T-cell (primary cell): ENCODE measurements at places on chromosomes 7 and 10.

DNA sequence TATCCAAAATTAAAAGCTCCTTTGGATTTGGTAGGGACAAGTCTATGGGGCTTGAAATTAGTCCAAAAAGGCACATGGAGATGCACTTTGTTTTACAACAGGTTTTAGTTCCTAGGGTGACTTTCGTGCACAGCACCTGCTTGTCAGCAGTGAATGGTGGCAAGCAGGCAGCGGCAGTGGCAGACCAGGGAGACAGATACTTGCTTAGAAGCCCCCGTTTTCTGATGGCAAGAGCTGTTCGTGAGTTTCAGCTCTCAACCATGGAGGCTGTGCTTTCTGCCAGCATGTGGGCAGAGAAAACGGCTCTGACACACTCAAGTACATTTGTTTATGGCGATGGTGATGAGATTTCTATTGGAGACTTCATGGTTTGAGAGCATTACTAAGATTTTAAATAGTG is 61.7 kb upstream of the SHH start:
- no peak for DNase-seq

- no peak for DNase-seq
Observed at GRCh38 chr7:13875496-13876074, 113.9 kb downstream of the ETV1 start.

- DNase-seq, result no peak
Observed at GRCh38 chr10:14782691-14783363, 8.1 kb upstream of the FAM107B start.

GRCh38 chr7:115338016-115338415 is 416.1 kb downstream of the MDFIC start:
- DNase-seq, result no peak

DNA sequence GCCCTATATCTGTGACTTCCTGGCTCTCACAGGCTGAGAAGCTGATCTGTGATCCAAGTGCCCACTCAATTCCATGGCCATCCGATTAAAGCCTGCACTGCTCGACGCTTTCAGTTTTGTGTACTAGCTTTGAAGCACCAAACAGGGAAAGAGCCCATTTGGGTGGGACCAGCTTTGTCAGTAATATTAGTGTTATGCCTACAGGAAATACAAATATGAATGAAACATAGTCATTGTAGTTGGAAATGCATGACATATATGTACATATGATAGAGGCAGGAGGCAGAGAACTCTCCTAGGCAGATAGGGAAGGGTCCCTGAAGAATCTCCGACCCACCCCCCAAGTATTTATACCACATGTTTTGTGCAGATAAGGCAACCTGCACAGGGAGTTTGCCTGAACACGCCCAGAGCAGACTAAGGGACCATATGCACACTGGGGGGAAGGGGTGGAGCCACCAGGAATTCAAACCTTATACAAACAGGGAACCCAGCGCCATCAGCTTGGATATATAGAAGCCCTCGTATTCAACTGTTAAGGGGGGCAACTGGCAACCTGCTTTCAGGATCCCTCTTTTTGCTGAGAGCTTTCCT is 653.2 kb downstream of the PARD3 start:
- no peak for DNase-seq

- no peak for DNase-seq
Observed at GRCh38 chr10:104066945-104067344, 18.7 kb downstream of the COL17A1 start.

DNA sequence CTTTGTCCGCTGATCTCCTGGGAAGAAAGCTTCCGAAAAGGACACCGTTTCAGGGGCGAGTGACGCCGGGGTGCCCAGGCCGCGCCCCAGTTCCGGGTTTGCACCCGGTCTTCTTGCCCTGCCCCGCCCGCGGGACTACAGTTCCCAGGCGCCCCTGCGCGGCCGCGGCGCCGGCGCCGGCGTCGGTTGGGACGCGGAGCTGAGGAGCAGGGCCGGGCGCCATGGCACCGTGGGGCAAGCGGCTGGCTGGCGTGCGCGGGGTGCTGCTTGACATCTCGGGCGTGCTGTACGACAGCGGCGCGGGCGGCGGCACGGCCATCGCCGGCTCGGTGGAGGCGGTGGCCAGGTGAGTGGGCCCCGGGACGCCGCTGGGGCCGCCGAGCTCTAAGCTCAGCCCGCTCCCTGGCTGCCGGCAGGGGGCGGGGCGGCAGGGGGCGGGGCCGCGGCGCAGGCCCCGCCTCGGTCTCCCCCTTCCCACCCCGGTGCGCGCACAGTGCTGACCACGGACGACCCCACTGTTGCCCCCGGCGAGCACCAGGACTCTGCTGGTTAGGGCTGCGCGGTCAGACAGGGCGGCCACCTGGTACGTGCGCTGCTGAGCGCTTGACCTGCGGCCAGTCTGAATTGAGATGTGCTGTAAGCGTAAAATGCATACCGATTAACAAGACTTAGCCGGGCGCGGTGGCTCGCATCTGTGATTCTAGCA is at the start of gene LHPP:
Gene LHPP (plus strand): TSS at position 182 of the 706 bp plus-strand sequence. CDS start 40 bp downstream, at position 222.
- peak; percentile 87 for DNase-seq

- DNase-seq, result no peak
Observed at GRCh38 chr7:51228386-51228958, 88.1 kb downstream of the COBL start.

- no peak for DNase-seq
Observed at GRCh38 chr7:99505324-99505662, 831 bp downstream of the ZKSCAN5 start.

DNA sequence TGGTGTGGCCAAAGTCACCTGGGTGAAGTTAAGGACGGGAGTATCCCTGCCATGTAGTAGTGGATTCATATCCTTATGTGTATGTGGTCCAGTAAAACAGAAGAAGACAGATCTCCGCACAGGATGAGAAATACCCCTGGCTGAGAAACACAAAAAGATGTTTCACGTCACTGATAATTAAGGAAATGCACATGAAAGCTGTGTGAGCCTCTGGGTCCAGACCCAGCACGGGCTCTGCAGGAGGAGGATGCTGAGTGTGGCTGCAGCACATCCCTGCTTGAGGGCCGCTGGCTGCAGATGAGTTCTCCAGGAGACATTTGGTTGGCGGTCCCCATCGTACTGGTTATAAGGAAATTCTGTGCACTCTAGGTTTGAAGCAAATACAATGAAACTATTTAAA is 8.2 kb upstream of the SUN1 start:
- no peak for DNase-seq

GRCh38 chr10:73931767-73932619 is 21.1 kb downstream of the PLAU start:
- DNase-seq, result peak; percentile 19
